ENCODE measurements at places on chromosomes 7 and 10.

DNA sequence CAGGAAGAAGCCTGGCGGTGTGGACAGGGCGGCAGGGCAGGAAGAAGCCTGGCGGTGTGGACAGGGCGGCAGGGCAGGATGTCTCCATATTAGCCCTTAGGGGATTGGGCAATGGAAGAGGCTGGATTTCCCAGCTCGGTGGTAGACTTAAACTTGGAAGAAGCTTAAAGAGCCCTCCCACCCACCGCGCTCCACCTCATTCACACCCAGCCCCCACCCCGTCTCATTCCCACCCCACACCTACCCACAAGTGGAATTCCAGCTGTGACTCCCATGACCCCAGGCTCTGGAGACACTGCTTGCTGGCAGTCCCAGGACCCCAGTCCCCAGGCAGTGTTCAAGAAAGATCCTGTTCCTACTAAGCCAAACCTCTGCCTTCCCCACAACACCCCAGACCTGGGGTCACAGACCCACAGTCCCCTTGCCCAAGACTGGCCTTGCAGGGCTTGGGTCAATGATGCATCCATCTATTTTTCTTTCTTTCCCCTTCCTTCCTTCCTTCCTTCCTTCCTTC lies 34.0 kb downstream of the SPDYE6 start:
- peaks cover 19% of the 10 kb centered on the region for H3K27me3 ChIP-seq
- H3K27ac ChIP-seq = no peak overlapping the region
- no peaks in the 10 kb centered on the region for H3K36me3 ChIP-seq
- no peak for DNase-seq
- H3K4me1 ChIP-seq = peaks cover 4% of the 10 kb centered on the region

DNA sequence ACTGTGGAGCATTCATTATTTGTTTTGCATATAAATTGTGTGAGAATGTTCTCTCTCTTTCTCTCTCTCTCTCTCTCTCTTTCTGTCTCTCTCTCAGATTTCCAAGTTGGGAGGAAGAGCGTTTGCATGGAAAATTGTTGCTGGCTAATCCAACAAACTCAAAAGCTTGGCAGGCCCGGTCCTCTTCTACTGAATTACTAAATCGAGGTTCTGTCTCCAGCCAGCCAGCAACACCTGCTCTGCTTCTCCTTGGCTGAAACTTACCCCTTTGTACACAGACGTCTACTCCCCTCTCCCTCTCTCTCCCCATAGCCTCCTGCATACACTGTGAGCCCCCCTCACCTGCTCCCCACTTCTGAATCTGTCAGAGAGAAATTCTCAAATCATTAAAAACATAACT lies 996.4 kb upstream of the AUTS2 start:
- no peak overlapping the region for H3K27ac ChIP-seq
- no peak overlapping the region for H3K4me3 ChIP-seq
- no peaks in the 10 kb centered on the region for H3K27me3 ChIP-seq
- no peak for DNase-seq
- no peaks in the 10 kb centered on the region for H3K4me1 ChIP-seq
- no peaks in the 10 kb centered on the region for H3K36me3 ChIP-seq

DNA sequence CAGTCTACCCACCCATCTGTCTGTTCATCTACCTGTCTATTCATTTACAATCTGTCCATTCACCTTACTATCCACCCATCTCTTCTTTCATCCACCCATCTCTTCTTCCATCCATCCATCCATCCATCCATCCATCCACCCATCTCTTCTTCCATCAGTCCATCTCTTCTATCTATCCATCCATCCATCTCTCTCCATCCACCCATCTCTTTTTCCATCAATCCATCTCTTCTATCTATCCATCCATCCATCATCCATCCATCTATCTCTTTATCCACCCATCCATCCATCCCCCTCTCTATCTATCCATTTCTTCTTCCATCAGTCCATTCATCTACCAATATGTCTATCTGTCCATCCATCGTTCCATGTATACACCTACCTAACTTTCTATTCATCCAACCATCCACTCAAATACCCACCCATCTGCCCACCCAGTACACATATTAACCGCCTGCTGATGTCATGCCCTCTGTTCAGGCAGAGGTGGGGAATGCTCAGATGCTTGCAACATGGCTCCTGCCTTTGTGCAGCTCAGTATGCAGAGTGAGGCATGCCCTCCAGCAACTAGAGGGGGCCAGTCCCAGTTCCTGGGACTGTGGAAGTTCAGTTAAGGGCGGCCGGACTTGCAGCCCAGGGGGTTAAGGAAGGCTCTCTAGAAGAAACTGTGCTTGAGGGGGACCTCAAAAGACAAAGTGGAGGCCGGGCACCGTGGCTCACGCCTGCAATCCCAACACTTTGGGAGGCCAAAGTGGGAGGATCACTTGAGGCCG lies 11.3 kb upstream of the MLXIPL start:
- no peak for DNase-seq
- H3K4me1 ChIP-seq = no peaks in the 10 kb centered on the region
- H3K4me3 ChIP-seq = no peak overlapping the region
- peaks cover 25% of the 10 kb centered on the region for H3K27me3 ChIP-seq
- no peak overlapping the region for H3K27ac ChIP-seq
- no peaks in the 10 kb centered on the region for H3K36me3 ChIP-seq

DNA sequence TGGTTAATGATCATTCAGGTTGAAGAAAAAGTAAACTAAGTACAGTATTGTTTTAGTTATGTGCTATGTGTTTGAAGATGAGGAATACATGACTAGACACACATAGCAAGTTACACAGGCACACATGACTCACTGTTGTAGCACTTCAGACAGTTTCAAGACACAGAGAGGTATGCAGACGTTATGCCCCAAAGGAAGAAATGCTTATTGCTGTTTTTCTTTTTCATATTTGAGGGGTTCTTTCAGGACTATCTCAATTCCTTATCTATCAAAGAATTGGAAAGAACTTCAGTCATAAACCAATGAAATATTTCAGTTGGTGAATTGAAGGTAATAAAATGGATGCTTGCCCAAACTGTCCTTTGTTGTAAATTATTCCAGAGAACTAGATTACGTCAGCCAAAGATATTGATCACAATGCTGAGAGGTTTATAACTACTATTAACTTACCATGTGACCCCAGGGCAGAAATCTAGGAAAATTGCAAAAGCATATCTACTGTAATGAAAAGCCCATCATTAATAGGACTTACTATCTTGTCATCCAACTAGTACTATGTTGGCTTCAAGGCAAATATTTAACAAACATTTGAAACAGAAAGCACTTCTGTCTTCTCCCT lies 61.2 kb upstream of the CAPZA2 start:
- H3K4me1 ChIP-seq = peaks cover 5% of the 10 kb centered on the region
- no peaks in the 10 kb centered on the region for H3K36me3 ChIP-seq
- peaks cover 10% of the 10 kb centered on the region for H3K27me3 ChIP-seq
- H3K27ac ChIP-seq = no peak overlapping the region
- no peak overlapping the region for H3K4me3 ChIP-seq
- DNase-seq = no peak

GRCh38 chr10:30247704-30248103 lies 101.4 kb downstream of the MTPAP start:
- H3K27ac ChIP-seq = no peak overlapping the region
- peaks cover 3% of the 10 kb centered on the region for H3K36me3 ChIP-seq
- DNase-seq = no peak
- no peak overlapping the region for H3K4me3 ChIP-seq
- H3K27me3 ChIP-seq = peaks cover 12% of the 10 kb centered on the region
- H3K4me1 ChIP-seq = peaks cover 8% of the 10 kb centered on the region
